ENCODE measurements at places on chromosomes 2 and 18. TPM values are rescaled to one million over a fixed set of nuclear protein-coding genes. Genes with fewer than 3 reads are reported as not detected.

The ZNF521 gene
- total RNA-seq, result 48.0 TPM

The UCN gene
- total RNA-seq, result 1.1 TPM

The CD8A gene
- total RNA-seq, result not detected

The KDSR gene
- total RNA-seq, result 43.7 TPM

The PLEKHB2 gene
- total RNA-seq, result 100 TPM

The LDLRAD4 gene
- 40.1 TPM for total RNA-seq

The SERPINB4 gene
- total RNA-seq, result not detected

The ZNF532 gene
- 128 TPM for total RNA-seq

The SLC11A1 gene
- not detected for total RNA-seq

The FSIP2 gene
- total RNA-seq, result 0.86 TPM

The CHST10 gene
- 11.1 TPM for total RNA-seq

The KIAA2012 gene
- total RNA-seq, result not detected

Data from astrocyte (in vitro differentiated cells and primary cell).